ENCODE measurements at places on chromosomes 1 and 21.

- DNase-seq, result no peak
Measured at GRCh38 chr1:22533244-22533895, 29.9 kb upstream of the EPHA8 start.

- DNase-seq, result no peak
Measured at GRCh38 chr1:221335161-221336101, 406.5 kb downstream of the DUSP10 start.

DNA sequence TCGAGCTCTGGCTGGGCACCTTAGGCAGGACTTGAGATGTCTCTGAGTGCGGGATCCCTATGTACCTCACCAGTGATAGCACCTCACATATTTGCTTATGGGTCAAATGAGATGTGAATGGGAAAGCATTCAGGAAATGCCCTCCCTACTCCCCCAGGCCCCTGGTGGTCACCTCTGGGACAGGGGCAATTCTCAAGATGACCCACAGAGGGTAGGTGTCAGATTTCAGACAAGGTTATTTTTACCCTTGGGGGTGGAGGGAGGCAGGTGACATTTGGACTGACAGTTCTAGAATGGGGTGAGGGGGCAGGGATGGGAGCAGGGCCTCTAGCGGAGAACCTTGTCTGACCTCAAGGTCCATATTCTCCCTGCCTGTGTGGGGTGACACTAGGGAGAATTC lies 27.1 kb downstream of the ACOT11 start:
- no peak for DNase-seq

DNA sequence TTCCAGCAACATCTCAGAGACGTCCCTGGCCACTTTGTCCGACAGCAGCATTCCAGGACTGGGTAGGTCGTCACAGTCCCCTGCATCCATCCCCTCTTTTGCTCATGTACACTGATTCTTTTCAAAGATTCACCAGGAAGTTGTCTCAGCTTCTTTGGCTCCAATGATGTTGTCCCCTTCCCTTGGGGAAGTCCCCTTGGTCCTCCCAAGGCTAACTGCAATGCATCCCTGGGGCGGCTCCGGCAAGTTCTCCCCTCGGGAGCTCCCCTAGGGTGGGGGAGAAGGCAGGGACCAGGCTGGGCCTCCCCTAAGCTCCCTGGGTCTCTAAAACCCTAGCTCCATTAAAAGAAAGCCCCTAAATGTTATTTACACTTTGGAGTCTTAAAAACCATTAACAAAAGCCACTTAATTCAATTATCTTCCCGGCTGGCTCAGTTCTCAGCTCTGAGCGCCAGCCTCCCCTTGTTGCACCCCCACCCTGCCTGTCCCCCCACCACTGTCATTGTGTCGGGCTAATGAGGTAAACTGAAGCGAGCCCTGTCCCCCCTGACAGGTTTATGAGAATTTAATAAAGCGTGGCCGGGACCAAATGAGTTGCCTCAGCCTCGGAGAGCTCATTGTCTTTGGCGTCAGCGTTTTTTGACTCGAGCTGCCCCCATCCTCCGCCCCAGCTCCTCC lies 25.3 kb downstream of the KNCN start:
- no peak for DNase-seq

DNA sequence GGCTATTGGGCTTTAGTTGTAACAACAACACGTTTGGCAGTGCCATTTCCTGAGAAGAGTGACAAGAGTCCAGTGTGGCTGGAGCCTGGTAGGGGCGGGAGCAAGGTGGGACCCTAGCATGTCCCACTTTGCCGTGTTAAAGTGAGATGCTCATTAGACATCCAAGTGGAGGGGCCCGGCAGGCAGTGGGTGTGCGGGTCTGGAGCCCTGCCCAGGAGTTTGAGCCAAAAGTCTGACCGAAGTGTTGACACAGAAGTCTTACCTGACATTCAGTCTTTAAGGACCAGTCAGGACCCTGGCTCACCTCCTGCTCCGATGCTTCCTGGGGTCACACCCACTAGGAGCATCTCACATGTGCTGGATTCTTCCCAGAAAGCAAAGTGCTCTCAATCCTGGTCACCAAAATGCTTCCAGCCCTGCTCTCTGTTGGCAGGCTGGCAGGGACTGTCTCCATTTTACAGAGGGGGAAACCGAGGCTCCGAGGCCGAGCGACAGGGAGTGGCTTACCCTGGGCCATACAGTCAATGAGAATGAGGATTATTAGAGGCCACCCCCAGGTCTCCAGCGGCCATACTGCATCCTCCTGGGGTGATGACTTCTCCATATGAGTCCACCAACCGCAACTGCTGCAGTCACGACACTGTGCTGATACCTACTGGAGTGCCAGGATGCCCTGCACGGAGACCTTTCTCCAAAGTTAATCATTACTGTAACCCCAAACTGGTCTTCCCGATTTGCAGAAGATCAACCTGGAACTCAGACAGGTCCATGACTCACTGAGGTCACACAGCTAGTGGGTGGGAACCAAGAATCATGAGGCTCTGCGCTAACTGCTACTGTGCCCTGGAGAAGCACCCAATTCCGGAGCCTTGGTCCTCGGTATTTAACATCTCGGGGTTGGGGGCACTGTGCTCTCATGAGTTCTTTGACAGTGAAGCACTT lies 112.7 kb downstream of the PRDM2 start:
- DNase-seq, result no peak

DNA sequence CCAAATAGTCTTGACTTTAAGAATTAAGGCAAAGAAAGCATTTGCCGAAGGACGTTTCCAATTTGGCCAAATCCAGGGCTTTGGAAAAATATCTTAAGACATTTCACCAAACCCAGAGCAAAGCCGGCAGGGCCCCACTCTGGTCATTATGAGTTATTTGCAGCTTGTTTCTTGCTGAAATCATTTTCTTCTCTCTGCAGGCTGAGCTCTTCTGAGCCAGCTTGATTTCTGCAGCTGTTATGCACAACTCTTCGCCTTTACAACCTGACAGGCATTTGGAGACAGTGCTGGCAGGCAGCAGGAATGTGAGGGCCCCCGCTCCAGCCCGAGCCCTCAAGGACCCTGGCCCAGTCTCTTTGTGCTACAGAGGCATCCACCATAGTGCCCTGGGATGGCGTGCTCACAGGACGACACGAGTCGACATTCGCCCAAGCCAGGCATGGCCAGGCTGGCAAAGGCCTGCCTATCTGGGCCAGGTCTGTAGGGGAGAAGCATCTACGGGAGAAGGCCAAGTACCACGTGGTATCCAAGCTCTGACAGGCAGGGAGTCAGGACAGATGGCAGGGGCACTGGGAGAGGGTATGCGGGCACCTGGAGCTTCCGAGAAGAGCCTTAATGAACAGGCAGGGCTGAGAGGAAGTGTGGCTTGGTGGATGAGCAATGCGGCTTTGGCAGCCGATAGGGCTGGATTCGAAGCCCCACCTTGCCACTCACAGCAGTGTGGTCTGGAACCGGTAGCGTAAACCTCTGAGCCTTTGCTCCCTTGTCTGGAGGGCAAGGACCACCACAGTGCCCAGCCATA lies 32.3 kb downstream of the SYF2 start:
- no peak for DNase-seq

DNA sequence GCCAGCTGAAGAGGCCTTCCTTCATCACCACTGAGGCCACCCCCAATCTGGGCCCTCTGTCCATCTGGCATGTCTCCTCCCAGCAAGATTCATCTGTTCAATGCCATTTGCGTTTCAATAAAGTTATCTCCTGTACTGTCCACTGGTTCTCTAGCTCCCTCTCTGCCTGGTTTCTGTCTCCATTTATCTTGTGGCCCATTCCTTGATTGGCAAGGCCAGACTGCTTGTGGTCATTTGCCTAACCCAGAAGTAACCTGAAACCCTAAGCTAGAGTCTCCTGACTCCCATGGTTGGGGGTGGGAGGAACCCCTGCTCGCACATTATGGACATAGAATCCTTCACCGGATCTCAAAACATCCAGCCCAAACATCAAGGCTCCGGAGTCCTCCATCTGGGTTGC lies 2.1 kb upstream of the IPO9 start:
- no peak for DNase-seq

DNA sequence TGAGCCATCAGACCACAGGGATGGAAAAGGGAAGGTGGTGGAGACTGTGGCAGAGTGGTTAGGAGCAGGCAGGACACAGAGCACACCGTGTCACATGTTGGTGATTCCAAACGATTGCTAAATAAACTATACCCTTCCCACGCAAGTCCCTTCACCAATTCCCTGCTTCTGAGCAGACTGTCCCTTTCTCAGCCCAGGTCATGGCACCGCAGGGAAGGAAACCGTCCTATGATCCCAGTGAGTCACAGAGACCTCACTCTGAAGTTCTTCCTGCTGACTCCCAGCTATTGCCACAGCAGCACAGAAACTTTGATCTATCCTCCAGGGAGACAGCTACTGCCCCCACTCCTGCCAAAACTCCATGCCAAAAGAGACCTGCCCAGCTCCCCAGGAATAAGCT lies 19.2 kb downstream of the RIMS3 start:
- no peak for DNase-seq

DNA sequence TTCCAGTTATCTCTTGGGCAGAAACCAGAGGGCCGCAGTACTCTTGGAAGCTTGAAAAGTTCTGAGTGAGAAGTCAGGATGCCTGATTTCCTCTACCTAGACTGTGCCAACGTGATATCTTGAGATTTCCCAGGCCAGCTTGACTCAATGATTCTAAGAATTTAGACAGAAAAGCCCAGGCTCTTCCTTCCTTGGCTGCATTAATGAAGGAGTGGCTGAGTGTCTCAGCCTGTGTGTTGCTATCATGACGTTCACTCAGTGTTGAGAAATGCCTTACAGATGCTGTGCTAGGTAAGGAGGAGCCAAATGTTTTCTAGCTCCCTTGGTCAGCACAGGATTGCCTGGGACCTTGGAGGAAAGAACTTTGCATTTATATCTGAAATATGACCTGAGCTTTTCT lies 454.1 kb upstream of the USP24 start:
- no peak for DNase-seq

DNA sequence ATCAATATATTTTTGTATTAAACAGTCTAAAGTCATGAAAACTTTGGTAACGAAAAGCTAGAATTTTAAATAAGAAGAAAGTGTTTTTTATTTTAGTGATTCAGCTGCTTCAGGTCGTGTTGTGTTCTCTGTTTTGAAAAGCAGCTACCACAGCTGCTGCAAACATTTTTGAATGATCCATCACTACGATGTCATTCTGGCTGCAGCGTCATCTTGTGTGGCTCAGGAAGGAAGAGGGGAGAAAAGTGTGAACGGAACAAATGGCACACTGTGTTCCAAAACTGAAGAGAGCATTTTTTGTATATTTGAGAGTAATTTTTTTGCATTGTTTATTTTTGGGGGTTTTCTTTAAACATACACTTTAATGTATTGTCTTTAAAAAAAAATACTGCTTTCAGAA lies 323.0 kb upstream of the ADGRL2 start:
- DNase-seq, result no peak

- peak; percentile 32 for DNase-seq
Measured at GRCh38 chr1:56376188-56376984, 203.0 kb downstream of the PLPP3 start.

GRCh38 chr1:176989023-176989422 lies 175.5 kb downstream of the ASTN1 start:
- no peak for DNase-seq

- no peak for DNase-seq
Measured at GRCh38 chr1:69103705-69104385, 463.9 kb upstream of the LRRC7 start.

DNA sequence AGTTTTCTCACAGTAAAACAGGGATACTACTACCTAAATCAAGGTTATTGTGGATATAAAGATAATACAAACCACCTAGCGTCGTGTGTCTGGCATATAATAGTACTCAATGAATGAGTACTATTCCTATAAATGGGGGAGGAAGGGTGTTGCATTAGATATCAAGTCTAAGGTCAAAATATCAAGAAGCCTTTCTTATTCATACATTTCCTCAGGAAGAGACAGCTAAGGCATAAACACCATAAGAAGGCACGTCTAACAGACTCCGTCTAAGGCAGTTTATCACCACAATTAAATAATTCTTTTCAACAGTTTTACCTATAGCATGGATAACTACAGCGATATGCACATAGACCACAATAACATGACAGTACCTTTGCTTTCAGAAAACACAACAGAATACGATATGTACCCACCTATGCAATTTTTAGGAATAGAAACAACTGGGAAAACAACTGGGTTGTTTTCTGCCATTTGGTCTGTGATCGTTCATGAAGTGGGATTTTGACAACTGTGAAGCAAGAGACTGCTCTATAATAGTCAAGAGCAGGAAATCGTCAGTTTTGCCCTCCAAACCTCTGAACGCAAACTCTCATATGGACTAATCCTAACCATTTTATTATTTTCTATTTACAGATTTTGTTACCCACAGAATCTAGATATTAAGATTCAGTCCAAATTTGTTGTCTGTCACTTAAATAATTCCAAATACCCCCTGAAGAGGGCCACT lies 53.1 kb downstream of the HNRNPR start:
- DNase-seq, result no peak

DNA sequence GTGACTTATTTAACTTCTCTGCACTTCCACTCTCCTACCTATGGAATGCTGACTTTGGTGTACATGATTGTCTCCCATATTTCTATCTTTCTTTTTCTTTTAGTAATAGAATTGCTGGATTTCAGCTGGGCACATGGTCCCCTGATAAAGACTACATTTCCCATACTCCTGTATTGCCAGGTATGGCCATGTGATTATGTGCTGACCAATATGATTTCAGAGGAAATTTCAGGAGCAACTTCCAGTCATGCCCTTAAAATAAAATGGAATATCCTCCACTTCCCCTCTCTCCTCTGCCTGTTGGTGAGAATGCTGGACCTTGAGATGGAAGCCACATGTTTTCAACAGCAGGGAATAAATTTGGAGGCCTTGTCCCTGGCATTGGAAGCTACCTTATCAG lies 130.7 kb upstream of the IGSF21 start:
- no peak for DNase-seq

DNA sequence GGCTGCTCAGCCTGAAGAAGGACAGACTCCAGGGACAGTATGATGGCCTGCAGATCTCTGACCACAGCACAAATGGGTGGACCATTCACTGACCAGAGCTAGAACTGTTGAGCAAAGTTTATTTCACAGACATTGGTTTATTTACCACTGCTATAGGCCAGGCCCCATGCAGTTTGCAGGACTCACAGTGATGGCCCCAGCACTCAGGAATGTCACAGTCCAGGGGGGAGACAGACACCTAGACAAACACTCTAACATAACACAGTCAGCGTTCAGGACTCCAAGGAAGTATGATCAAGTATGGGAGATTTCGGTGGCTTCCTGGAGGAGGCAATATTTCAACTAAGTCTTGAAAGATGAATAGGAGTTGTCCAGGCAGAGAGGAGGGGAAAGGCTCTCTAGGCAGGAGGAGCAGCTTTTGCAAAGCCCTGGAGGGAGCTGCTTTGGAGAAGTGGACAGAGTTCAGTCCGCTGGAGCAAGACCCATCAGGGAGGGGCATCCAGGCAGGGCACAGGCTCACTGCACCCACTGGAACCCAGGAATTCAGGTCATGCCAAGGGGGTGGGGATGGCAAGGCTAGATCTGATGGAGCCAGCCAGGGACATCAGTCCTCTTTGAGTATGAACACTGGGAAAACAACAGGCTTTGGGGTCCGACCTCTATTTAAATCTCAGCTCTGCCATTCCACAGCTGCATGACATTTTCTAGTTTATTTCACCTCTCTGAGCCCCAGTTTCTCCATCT lies 454.3 kb downstream of the MATN1 start:
- no peak for DNase-seq
